Activated T-cell treated with anti-CD3 and anti-CD28 coated beads, Interleukin-2, amount 50 U/mL, for 72 hours (primary cell): ENCODE measurements at places on chromosomes 7 and 10. TPM values are rescaled to one million over a fixed set of nuclear protein-coding genes. Genes with fewer than 3 reads are reported as not detected.

STRIP2 gene
- 73.5 TPM for total RNA-seq

ABLIM1 gene
- 219 TPM for total RNA-seq

TMEM229A gene
- not detected for total RNA-seq

FEZF1 gene
- total RNA-seq = not detected

ADAMTS14 gene
- total RNA-seq = 0.24 TPM

SMO gene
- 0.84 TPM for total RNA-seq

PRSS1 gene
- total RNA-seq = not detected

LSM8 gene
- total RNA-seq = 53.4 TPM

ATG9B gene
- 10.1 TPM for total RNA-seq

ACTL6B gene
- total RNA-seq = not detected

TMEM176B gene
- not detected for total RNA-seq

CDCA7L gene
- total RNA-seq = 35.1 TPM

MLXIPL gene
- not detected for total RNA-seq

GIMAP1 gene
- 5.5 TPM for total RNA-seq

DNA sequence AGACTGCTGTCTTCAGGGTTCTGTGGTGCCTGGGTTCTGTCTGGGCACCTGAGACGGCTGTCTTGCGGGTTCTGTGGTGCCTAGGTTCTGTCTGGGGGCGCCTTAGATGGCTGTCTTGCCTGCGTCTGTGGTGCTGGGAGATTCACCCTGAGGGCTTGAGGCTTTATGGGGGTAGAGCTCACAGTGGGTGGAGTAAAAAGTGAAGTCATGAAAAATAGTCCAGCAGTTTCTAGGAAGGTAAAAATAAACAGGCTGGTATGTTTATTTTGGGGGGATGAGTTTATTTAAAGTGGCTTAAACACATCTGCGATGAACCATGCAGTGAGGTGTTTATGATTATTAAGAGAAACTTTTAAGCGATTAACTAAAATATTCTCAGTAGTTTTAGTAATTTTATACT, 64.2 kb downstream of the NKX6-2 start:
- no peaks in the 10 kb centered on the region for H3K36me3 ChIP-seq
- no peaks in the 10 kb centered on the region for H3K4me1 ChIP-seq
- DNase-seq = no peak
- H3K27me3 ChIP-seq = no peaks in the 10 kb centered on the region
- no peak overlapping the region for H3K4me3 ChIP-seq
- H3K27ac ChIP-seq = peak overlapping the region; percentile 31

- no peak overlapping the region for H3K4me3 ChIP-seq
- H3K27ac ChIP-seq = no peak overlapping the region
- no peaks in the 10 kb centered on the region for H3K36me3 ChIP-seq
- H3K4me1 ChIP-seq = no peaks in the 10 kb centered on the region
- no peaks in the 10 kb centered on the region for H3K27me3 ChIP-seq
Observed at GRCh38 chr7:33644489-33644888, 260.9 kb upstream of the BMPER start.

GRCh38 chr10:17249820-17250219, 21.8 kb downstream of the VIM start:
- H3K27ac ChIP-seq = no peak overlapping the region
- DNase-seq = no peak
- no peaks in the 10 kb centered on the region for H3K27me3 ChIP-seq
- no peaks in the 10 kb centered on the region for H3K36me3 ChIP-seq

- H3K27ac ChIP-seq = no peak overlapping the region
- DNase-seq = no peak
- peaks cover 11% of the 10 kb centered on the region for H3K36me3 ChIP-seq
- H3K27me3 ChIP-seq = no peaks in the 10 kb centered on the region
- H3K4me3 ChIP-seq = no peak overlapping the region
Observed at GRCh38 chr10:4138146-4138721, 353.2 kb upstream of the KLF6 start.

GRCh38 chr7:151867912-151868311, 9.0 kb downstream of the PRKAG2 start:
- no peak for DNase-seq
- H3K27me3 ChIP-seq = no peaks in the 10 kb centered on the region
- H3K36me3 ChIP-seq = no peaks in the 10 kb centered on the region
- H3K4me1 ChIP-seq = peaks cover 6% of the 10 kb centered on the region
- H3K4me3 ChIP-seq = no peak overlapping the region

DNA sequence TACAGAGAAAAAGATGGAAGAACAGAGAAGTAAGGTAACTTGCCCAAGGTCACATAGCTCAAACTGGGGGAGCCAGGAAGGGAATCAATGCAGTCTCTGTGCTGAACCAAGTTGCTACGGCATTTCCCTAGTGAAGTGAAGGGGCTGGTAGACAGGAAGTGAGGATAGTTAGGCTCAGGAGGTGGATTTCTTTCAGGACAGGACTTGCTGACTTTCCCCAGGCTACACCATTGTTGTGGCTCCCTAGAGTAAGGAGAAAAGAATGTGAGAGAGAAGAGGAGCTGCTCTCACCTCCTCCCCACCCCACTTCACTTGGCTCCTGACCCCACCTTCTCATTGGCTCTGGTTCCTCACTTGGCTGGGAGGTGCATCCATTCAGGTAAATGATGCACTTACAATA, 316.9 kb downstream of the INHBA start:
- H3K4me3 ChIP-seq = no peak overlapping the region
- H3K36me3 ChIP-seq = peaks cover 2% of the 10 kb centered on the region
- H3K27me3 ChIP-seq = no peaks in the 10 kb centered on the region

GRCh38 chr7:6159097-6159483, 113.3 kb downstream of the CYTH3 start:
- no peaks in the 10 kb centered on the region for H3K4me1 ChIP-seq
- H3K27me3 ChIP-seq = no peaks in the 10 kb centered on the region
- no peaks in the 10 kb centered on the region for H3K36me3 ChIP-seq
- no peak overlapping the region for H3K27ac ChIP-seq
- no peak for DNase-seq

GRCh38 chr10:61899069-61899531, 2.4 kb upstream of the ARID5B start:
- peak; percentile 12 for DNase-seq
- peaks cover 43% of the 10 kb centered on the region for H3K4me1 ChIP-seq
- H3K27ac ChIP-seq = peak overlapping the region; percentile 97
- peak overlapping the region; percentile 88 for H3K4me3 ChIP-seq
- no peaks in the 10 kb centered on the region for H3K27me3 ChIP-seq
- peaks cover 12% of the 10 kb centered on the region for H3K36me3 ChIP-seq

GRCh38 chr10:130372222-130372621, 236.0 kb downstream of the GLRX3 start:
- H3K36me3 ChIP-seq = no peaks in the 10 kb centered on the region
- H3K27me3 ChIP-seq = no peaks in the 10 kb centered on the region
- H3K27ac ChIP-seq = no peak overlapping the region
- no peaks in the 10 kb centered on the region for H3K4me1 ChIP-seq
- no peak for DNase-seq
- H3K4me3 ChIP-seq = no peak overlapping the region

- no peak overlapping the region for H3K4me3 ChIP-seq
- no peak for DNase-seq
- H3K27me3 ChIP-seq = peaks cover 18% of the 10 kb centered on the region
- H3K27ac ChIP-seq = no peak overlapping the region
Observed at GRCh38 chr7:27434756-27435400, 192.3 kb downstream of the EVX1 start.

GRCh38 chr10:5710859-5711258, 26.2 kb downstream of the TASOR2 start:
- H3K36me3 ChIP-seq = no peaks in the 10 kb centered on the region
- H3K4me1 ChIP-seq = peaks cover 75% of the 10 kb centered on the region
- H3K27ac ChIP-seq = peak overlapping the region; percentile 95
- no peaks in the 10 kb centered on the region for H3K27me3 ChIP-seq

DNA sequence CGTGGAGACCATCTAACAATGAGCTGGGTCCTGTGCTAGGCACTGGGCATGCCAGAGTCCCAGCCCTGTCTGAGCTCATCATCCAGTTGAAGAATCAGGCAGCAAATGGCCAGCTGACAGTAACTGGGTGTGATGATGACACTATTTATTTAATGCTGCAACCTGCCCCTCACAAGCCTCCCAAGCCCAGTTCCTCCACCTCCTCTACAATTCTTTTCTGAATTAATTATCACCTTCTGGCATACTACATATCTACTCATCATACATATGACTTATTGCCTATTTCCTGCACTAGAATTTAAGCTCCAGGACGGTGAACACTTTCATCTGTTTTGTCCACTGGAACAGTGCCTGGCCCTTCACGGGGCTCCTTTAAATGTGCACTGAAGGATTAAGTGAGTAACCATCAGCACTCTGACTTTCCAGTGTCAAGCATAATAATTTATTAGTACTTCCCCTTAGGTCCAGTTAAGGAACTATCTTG, 96.7 kb upstream of the LAMB4 start:
- H3K27me3 ChIP-seq = no peaks in the 10 kb centered on the region
- H3K36me3 ChIP-seq = no peaks in the 10 kb centered on the region
- no peak for DNase-seq
- no peaks in the 10 kb centered on the region for H3K4me1 ChIP-seq

DNA sequence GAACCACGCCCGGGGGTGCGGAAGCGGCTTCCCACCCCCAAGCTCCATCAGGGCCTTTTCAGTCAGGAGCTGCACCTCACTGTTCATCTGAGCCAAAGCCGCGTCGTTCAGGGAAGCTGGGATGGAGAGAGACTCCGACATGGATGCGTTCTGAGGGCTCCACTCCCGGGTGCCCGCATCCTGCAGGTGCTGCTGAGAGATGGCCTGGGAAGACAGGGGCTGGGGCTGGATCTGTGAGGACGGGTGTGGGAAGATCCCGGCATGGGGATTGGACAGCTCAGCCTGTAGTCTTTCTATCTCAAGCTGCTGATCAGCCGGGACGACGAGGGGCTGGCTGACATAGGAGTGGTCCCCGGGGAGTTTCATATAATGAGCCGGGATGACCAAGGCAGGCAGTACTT, 45.0 kb upstream of the NMT2 start:
- DNase-seq = no peak
- H3K4me1 ChIP-seq = peaks cover 36% of the 10 kb centered on the region
- H3K36me3 ChIP-seq = peaks cover 2% of the 10 kb centered on the region
- H3K4me3 ChIP-seq = no peak overlapping the region

GRCh38 chr10:50286517-50286916, 35.2 kb upstream of the ASAH2 start:
- H3K27me3 ChIP-seq = peaks cover 24% of the 10 kb centered on the region
- H3K4me1 ChIP-seq = no peaks in the 10 kb centered on the region
- no peak overlapping the region for H3K4me3 ChIP-seq
- no peaks in the 10 kb centered on the region for H3K36me3 ChIP-seq

DNA sequence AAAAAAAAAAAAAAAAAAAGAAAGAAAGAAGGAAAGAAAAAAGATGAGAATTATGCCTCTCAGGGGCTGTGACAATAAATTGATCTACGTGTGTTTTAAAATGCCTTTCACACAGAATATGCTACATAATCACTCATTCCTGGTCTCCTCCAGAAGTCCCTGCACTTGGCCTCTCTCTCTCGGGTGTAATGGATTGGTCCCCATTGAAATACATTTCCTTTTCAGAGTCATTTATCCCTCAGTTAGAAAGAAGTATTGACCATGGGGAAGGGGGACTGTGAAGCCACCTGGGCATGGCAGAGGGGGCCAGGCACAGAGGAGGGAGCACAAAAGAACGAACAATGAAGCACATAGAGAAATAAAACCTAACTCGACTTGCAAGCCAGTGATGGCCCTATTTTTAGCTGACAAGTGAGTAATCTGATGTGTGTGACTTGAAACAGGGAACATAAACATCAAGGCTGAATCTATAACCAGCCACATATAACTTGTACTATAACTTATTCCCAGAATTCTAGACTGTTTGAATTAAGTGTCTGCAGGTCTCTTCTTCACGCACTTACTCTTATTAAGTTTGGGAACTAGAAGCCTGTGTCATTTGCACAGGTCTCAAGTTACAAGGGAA, 490.8 kb downstream of the KCNMA1 start:
- no peaks in the 10 kb centered on the region for H3K36me3 ChIP-seq
- no peak for DNase-seq
- no peak overlapping the region for H3K27ac ChIP-seq
- H3K27me3 ChIP-seq = peaks cover 18% of the 10 kb centered on the region
- H3K4me3 ChIP-seq = no peak overlapping the region

DNA sequence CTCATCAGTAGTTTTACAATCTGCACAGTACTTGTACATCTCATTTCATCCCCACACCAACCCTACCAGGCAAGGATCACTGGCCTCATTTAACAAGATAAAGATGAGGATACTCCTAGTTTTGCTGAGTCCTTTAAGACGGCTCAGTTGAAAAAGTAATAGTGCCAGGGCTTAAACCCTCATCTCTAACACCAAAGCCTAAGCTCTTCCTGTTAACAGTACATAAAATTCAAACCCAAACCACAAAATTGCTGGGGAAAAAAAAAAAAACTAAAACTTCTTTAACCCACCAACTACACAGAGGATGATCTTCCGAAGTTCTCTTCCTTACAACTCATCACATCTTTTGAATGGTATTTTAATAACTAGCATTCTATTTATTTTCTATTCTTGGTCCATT, 1.3 kb downstream of the SAR1A start:
- peak overlapping the region; percentile 91 for H3K4me3 ChIP-seq
- no peaks in the 10 kb centered on the region for H3K27me3 ChIP-seq
- peaks cover 21% of the 10 kb centered on the region for H3K36me3 ChIP-seq
- H3K4me1 ChIP-seq = peaks cover 81% of the 10 kb centered on the region
- no peak for DNase-seq
- peak overlapping the region; percentile 98 for H3K27ac ChIP-seq

GRCh38 chr7:55575098-55575497, 2.8 kb upstream of the VOPP1 start:
- no peaks in the 10 kb centered on the region for H3K36me3 ChIP-seq
- H3K27me3 ChIP-seq = no peaks in the 10 kb centered on the region
- H3K4me1 ChIP-seq = peaks cover 47% of the 10 kb centered on the region
- no peak overlapping the region for H3K4me3 ChIP-seq

GRCh38 chr10:108000365-108000764, 835.9 kb upstream of the SORCS1 start:
- DNase-seq = no peak
- no peak overlapping the region for H3K4me3 ChIP-seq
- no peak overlapping the region for H3K27ac ChIP-seq
- no peaks in the 10 kb centered on the region for H3K36me3 ChIP-seq
- H3K27me3 ChIP-seq = no peaks in the 10 kb centered on the region
